Right renal pelvis (tissue), 4 donors: ENCODE measurements at places on chromosomes 13 and 19. TPM values are rescaled to one million over a fixed set of nuclear protein-coding genes. Genes with fewer than 3 reads are reported as not detected.

GRCh38 chr13:114211446-114212157 lies 23.1 kb upstream of the CDC16 start:
- DNase-seq, result no peak

GRCh38 chr13:83503424-83503823 lies 378.9 kb downstream of the SLITRK1 start:
- no peak for DNase-seq

DNA sequence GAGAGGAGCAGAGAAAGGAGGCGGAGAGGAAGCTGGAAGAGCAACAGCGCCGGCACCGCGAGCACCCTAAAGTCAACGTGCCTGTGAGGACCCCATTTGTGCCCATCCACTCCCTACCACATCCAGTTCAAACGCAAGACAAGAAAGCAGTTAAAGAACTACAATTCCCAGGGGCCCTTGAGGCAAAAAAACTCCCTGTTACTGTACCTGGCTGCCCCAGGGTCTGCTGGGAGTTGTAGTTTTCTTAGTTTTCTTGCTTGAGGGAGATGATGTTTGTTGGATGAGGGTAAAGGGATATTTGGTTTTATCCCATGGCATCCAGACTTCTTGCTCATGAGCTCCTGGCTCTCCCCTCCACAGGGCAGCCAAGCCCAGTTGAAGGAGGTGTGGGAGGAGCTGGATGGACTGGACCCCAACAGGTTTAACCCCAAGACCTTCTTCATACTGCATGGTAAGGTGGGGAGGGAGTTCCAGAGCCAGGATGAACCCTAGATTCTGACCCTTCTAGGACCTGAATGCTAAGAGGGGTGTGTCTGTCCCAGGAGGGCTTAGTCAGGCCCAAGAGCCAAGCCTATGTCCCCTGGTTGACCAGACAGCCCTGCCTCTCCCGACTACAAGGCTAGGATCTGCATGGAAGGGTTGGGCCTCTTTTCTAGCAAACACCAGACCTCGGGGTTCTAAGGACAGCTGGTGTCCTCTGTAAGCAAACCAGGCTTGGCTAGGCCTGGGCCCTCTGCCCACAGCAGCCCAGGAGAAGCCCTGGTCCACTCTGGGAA lies 13.2 kb downstream of the NUCB1 start:
- no peak for DNase-seq

DNA sequence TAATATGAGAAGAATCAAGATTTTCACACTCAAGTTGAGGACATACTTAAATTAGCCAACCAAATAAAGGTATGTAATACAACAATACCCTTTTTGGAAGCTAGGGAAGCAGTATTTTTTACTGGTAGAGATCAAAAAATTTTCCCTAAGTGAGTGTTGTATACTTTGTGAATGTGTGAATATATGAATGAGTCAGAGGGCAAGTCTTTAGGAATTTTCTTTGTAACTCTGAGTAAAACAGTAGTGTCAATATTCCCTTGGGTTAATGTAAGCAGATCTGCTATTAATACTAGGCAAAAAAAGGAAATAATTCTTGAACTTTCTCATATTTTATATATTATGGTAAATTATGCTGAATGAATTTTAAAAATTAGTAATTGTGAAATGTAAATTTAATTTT lies 1161.8 kb upstream of the MIR17HG start:
- no peak for DNase-seq

SIGLEC6 gene
- not detected for polyA plus RNA-seq

DNA sequence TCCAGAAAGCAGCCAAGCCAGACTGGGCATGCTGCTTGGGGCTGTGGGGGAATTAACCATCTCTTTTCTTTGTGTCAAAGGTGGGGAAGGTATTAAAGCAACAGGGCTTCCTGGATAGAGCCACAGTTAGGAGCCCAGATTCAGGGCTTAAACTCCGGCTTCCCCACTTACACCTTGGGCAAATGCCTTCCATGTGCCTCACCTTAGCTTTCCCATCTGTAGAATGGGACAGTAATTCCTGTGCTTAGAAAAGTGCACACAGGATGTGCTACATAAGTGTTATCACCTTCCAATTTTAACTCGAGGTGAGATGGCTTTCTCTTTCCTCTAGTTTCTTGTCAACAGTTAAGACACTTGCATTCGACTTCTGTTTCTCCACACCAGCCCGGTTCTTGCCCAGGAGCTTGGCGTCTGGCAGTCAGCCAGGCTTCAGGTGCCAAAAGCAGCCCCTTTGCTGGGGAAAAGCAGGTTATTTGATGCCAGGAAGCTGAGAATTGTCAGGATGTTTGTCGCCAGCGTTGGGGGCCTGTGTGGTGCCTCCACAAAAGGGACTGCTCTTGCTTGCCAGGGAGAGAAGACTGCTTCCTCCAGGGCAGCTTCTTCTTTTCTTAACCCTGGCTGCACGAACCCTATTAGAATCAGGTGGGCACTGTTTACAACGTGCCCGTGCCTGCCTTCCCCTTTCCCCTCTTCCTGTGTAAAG lies 79.2 kb downstream of the SIPA1L3 start:
- no peak for DNase-seq
